ENCODE measurements at places on chromosomes 7 and 10. TPM values are rescaled to one million over a fixed set of nuclear protein-coding genes. Genes with fewer than 3 reads are reported as not detected.

Gene HOXA4
- 6.7 TPM for total RNA-seq

Gene TEX36
- total RNA-seq, result not detected

Gene TRIM56
- total RNA-seq, result 16.1 TPM

Gene SORBS1
- total RNA-seq, result 2.8 TPM

Gene TMEM184A
- 4.4 TPM for total RNA-seq

Gene DLX5
- not detected for total RNA-seq

Gene OR2A5
- not detected for total RNA-seq

Gene OTUD1
- 3.1 TPM for total RNA-seq

Gene PILRB
- total RNA-seq, result 12.5 TPM

Gene CHST15
- 11.6 TPM for total RNA-seq

Gene PRRT4
- not detected for total RNA-seq

Gene SEC23IP
- 19.3 TPM for total RNA-seq

Gene SLC18A2
- total RNA-seq, result 1.1 TPM

Gene TRIM50
- not detected for total RNA-seq

Gene SLC26A3
- not detected for total RNA-seq

Gene TMEM236
- not detected for total RNA-seq

Gene C7orf33
- total RNA-seq, result not detected

Gene PDCD4
- 17.4 TPM for total RNA-seq

Gene SFRP5
- 3.0 TPM for total RNA-seq

Gene SFTPD
- total RNA-seq, result 0.63 TPM

Gene HTR5A
- total RNA-seq, result not detected

Gene RPS24
- total RNA-seq, result 1,406 TPM

Gene ZNF777
- total RNA-seq, result 10.9 TPM

Gene ZFAND2A
- total RNA-seq, result 13.8 TPM

Gene PTPN20
- 1.8 TPM for total RNA-seq

Gene CYP3A4
- not detected for total RNA-seq

Gene ASIC3
- total RNA-seq, result not detected
